ENCODE measurements at places on chromosomes 12 and 14.

GRCh38 chr14:104110491-104111209 lies 25.1 kb downstream of the ASPG start:
- no peak for DNase-seq

DNA sequence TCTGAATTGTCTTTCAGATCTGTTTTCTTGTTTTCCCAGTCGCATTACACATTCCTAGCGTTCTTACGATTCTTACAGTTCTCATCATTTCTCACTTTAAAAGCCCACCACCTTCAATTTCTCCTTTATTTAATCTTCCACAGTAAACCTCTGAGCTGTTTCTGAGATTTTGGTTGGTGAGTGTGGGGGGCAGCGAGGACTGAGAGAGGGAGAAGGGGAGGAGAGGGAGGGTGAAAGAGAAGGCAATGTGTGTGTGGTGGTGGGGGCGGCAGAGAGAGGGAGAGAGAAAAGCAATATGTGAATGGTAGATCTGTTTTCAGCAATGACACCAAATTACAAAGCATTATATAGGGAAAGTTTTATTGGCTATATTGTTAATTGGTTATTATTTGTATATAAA lies 282.6 kb downstream of the SOX5 start:
- no peak for DNase-seq

DNA sequence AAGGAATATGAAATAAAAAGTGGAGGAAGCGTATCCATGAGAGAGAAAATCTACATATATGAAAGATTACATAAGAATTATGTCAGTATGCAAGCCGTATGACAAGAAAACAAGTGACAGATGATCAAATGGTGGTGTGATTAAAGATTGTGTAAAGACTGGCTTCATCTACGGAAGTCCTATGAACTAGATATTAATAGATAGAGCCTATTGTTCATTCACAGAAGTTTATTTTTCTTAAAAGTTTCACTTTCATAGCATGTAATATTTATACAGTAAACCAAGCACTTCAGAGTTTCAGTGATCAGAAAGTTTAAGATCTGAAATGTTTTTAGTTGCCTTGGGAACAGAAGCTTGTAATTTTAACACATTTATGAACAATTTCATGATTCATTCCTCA lies 84.5 kb downstream of the VRK1 start:
- DNase-seq: no peak

- no peak for DNase-seq
These were observed 221.7 kb downstream of the ATP23 start for GRCh38 chr12:58163021-58163420.

DNA sequence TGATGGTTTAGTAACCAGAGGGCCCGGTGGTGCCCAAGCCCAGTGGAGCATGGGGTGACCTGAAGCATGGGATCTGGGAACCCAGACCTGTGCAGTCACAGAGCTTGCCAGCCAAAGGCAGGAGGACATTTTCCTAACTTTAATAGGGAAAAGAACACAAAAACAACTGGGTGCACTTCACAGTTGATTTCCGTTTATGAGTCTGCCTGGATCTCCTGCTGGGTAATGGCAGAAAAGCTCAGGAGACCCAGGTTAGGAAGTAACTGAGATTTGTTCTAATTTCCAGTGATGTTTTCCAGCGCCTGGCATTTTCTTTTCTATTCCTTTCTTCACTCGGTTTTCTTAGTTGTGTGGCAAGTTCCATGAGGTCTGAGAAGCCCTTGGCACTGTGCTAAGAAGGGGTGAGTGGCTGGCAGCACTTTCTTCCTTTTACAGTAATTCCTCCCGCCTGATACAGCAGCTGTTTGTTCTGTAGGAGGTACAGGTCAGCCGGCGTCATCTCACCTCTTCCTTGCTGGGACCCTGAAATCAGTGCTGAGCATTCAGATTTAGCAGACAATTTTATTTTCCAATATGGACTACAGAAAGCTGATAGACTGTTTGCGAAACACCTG lies 5.1 kb downstream of the CACNA1C start:
- DNase-seq: no peak

DNA sequence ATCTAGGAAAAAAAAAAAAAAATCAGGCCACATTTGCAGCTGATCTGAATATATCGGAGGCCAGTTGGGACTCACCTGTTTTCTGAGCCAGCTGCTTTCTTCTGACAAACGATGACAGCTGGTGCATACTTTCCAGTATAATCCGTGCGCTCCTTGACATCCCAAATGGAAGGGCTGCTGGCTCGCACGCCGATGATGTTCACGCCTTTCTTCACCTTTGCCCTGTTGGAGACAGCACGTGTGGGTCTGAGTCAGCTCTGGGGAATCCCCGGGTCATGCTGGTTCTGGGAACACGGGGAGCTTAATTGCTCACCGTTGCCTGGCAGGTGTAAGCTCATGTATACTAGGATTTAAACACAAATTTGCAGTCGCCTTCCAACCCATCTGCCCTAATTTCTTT lies 372.8 kb downstream of the TMEM132D start:
- no peak for DNase-seq

DNA sequence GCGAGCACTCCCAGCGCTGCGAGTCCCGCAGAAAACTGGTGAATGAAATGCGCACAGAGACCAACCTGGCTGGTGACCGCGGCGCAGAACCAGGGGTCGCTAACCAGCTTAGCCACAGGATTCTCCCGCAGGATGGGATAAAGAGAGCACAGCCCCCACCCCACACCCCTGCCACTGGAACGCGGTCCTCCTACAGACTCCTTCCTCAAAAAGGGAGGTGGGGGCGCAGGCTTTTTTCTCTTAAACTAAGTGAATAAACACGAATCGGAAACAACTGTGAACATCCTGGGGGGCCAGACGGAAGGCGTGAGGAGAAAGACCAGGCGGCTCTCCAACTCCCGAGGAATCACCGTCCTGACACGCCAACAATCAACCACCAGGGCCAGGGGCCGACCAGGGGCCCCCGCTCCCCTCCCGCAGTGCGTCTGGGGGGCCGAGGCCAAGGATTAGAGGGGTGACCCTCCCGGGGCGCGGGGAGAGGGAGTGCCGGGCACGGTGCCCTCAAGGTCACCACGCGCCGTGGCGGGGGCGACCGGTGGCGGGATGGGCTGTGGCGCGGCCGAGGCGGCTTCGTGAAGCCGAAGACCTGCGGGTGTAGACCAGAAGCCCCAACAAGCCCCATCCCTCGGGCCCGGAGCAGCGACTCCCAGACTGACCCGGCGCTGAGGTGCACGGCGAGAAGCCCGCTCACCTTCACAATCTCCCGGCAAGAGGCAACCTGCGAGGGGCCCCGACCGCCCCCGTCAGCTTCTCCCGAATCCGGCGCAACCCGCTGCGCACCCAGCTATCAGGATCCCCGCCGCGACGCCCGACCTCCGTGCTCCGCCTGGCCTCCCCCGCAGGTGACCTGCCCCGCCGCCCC lies 704 bp downstream of the ATP2B1 start:
- peak; percentile 22 for DNase-seq

GRCh38 chr12:24494401-24494800 lies 454.5 kb downstream of the BCAT1 start:
- no peak for DNase-seq

DNA sequence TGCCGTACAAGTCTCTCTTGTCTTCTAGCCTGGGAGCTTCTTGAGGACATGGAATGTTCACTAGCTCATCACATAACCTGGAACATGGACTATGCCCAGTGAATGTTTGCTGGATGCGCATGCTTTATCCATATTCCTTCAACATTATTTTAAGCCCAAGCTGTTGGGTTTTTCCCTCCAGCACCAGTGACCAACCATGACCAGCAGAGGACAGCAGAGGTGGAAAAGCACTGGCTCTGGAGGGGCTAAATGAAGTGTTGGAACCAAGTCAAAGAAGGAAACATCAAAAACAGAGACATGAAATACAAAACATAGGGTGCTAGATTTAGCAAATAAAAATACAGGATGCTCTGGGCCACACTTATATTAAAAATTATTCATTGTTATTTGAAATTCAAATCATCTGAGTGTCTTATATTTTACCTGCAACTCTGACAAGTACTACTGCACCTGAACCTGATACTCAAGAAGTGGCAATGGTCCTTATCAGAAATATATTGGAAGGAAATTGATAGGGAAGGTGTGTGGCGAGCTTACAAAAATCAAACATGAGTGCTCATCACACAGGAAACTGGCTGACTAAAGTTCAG lies 23.1 kb upstream of the HELB start:
- peak; percentile 31 for DNase-seq

DNA sequence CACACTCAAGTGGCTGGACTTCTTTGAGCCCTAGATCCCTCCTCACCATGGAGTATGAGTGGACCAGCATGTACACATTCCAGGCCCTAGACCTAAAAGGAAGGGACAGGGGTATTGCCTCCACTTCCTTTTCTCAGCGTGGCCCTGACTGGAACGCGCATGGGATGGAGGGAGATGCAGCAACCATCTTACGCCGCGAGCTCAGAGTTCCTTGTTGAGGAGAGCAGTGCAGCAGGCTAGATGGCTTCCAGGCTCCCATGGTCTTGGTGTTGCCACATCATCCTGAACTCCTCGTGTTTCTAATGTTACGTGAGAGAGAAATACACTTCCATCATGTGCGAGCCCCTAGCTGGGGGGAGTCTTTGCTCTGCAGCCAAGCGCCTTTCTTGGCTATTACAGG lies 61.8 kb upstream of the DIO3 start:
- no peak for DNase-seq

GRCh38 chr14:106631879-106632278 lies 1105.5 kb downstream of the TMEM121 start:
- no peak for DNase-seq

DNA sequence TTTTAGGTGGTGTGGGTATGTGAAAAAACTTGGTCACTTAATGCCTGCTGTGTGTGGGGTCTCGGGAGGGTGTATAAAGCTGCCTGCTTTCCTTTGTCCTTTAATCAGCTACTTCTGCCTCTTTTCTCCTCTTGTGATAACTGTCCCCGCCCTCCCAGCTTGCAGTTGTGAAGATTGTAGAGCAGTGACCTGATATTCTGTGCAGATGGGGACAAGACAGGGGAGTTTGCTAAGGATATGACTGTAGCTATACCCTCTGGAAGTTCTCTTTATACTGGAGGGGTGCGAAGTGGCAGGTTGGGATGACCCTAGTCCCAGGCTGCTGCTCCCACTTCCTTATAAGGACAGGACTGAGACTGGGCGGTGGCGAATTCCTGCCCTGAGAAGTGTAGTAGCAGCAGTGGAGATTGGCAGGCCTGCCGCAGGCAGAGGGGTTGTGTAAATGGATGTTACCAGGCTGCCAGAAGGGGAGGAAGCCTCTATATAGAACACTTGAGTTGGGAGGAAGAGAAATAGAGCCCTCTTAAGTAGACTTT lies 835 bp downstream of the MYL6 start:
- DNase-seq: no peak

- peak; percentile 6 for DNase-seq
These were observed 28.2 kb downstream of the WBP11 start for GRCh38 chr12:14774906-14775635.

- DNase-seq: no peak
These were observed 777 bp downstream of the ASCL1 start for GRCh38 chr12:102958073-102958829.

DNA sequence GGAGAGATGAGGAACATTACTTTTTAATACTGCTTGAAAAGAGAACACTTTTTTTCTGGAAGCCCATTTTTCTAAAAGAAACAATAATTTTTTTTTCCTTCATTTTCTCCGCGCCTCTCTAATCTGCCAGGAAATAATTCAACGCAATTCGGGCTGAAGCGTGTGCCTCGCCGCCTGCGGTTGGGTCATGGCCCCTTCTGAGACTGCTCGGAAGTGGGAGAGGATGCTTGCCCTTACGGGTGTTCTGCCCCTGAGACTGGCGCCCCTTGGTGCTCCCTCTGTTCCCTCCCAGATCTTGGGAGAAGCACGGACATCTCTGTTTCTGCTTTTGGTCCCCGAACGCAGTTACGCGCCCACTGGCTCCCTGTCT lies 332 bp upstream of the TBC1D30 start:
- no peak for DNase-seq

GRCh38 chr12:107411792-107412535 lies 273.6 kb upstream of the PWP1 start:
- no peak for DNase-seq

GRCh38 chr12:54431911-54432814 lies 13.1 kb upstream of the ITGA5 start:
- no peak for DNase-seq

DNA sequence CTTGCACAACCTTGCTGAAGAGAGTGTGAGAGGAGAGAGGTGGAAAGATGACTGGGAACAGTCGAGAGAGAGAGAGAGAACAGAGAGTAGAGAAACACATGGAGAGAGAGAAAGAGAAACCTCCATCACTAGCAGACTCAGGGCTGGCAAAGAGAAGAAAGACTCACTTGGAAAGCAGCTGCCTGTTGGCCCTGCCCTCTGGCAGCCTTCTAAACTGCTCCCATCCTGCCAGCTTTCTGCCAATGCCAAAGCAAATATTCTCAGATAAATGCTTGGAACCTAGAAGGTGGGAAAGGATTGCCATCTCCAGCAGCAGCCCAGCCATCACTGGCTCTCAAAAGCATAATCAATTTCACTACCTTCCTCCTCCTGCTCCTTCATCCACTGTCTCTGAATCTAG lies 107.9 kb upstream of the WSCD2 start:
- DNase-seq: no peak

DNA sequence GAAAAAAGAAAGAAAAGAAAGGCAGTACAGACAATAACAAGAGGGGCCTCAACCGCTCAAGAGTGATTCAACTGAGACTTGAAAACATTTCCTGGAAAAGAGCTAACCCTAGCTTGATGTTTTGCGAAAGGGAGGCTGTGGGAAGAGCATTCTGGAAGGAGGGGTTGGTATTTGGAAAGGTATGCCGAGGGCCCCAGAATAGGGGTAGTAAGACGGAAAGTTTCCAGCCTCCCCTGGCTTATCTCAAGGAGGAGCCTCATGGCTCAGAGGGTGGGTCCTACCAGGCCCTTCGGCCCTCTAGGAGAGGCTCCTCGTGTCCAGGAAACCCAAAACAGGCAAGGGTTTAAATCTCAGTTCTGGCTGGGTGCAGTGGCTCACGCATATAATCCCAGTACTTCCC lies 8.4 kb downstream of the RNU4-2 start:
- DNase-seq: no peak

DNA sequence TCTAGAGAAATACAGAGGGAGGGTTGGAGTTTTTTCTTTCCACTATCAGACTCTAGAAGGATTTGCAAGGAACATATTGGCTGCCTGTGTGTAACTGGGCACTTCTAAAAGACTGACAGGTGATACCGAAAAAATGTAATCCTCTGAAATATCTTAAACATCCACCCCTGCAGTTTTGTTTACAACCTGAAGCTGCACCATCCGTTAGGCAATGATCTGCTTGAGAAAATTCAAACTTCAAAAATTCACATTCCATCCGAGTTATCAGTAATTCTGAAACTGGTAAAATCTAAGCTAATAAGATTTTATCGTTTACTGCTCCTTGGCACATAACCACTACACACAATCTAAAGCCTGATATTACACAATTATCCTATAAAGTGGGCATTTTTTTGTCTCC lies 528.6 kb downstream of the FUT8 start:
- DNase-seq: no peak
